Left ventricle myocardium inferior (tissue), 1 donor: ENCODE measurements at places on chromosomes 11 and 22. TPM values are rescaled to one million over a fixed set of nuclear protein-coding genes. Genes with fewer than 3 reads are reported as not detected.

ANKK1 gene
- not detected for total RNA-seq

PHETA2 gene
- 3.4 TPM for total RNA-seq

ADAMTS15 gene
- total RNA-seq, result 22.9 TPM

KCNE3 gene
- total RNA-seq, result 4.3 TPM

BTBD18 gene
- not detected for total RNA-seq

C22orf31 gene
- 0.30 TPM for total RNA-seq

PRCP gene
- 40.2 TPM for total RNA-seq

LGALS12 gene
- total RNA-seq, result 0.25 TPM

FBLN1 gene
- 82.8 TPM for total RNA-seq

- DNase-seq, result no peak
These were observed 2.1 kb downstream of the PNPLA3 start for GRCh38 chr22:43925433-43926348.

DNA sequence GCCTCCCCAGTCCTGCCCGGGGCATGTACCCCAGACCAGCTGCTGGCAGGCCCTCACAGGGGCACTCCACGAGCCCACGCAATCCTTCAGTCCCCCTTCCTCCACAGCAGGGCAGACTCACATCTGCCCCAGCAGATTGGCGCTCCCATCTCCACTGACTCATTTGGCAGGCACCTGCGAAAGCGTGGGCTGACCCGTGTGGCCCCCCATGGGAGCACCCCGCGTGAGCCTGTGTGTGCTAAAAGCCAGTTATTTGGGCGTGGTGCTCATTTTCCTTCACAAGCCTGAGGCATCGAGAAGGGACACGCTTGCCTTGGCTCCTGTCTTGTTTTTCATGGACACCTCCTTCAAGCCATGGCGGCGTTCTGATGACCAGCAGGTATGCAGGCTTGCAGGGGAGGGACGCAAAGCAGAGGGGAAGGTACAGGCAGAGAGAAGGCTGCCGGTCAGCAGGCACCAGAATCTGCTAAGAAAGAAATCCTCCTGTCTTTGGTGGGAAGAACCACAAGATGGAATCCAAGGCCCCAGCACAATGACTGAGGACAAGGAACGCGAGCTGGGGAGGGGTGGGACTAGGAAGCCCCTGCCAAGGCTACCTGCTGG is 8.6 kb downstream of the NECTIN1 start:
- no peak for DNase-seq

DNA sequence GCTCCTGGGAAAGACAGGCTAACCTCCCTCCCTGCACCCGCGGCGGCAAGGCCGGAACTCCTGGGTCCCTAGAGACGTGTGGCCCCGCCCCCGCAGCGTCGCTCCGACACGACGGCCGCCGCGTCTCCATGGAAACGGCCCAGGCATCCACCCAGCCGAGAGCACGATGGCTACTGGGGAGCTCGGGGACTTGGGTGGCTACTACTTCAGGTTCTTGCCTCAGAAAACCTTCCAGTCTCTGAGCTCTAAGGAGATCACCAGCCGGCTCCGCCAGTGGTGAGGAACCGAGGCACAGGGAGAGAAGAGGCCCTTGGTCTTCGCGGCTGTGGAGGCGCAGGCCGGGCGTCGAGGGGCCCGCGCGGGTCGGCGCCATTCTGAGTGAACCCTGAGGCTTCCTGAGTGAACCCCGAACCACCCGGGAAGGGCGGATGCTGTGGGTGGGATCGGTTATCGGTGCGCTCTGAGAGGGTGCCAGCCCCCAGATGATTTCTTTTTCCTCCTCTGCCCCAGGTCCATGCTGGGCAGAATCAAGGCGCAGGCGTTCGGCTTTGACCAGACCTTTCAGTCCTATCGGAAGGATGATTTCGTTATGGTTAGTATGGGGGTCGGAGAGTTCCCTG is at the start of gene CFAP300:
Gene CFAP300, plus strand, starts transcription at position 133 of the 620 bp plus-strand sequence. Its CDS starts 34 bp downstream, at position 167.
- peak; percentile 92 for DNase-seq

DNA sequence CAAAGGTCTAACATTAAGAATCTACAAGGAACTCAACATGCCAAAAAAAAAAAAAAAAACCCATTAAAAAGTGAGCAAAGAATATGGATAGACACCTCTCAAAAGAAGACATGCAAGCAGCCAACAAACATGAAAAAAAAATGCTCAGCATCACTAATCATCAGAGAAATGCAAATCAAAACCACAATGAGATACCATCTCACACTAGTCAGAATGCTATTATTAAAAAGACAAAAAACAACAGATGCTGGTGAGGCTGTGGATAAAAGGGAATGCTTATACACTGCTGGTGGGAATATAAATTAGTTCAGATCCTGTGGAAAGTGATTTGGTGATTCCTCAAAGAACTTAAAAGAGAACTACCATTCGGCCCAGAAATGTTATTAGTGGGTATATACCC is 257.7 kb upstream of the PLET1 start:
- no peak for DNase-seq

- DNase-seq, result no peak
These were observed 31.3 kb downstream of the SLC1A2 start for GRCh38 chr11:35388061-35388460.

- no peak for DNase-seq
These were observed 53.6 kb downstream of the SYT13 start for GRCh38 chr11:45232341-45233080.

GRCh38 chr22:48242461-48242864 is 1480.0 kb downstream of the TBC1D22A start:
- DNase-seq, result no peak

GRCh38 chr22:41512421-41513194 is 31.7 kb downstream of the POLR3H start:
- DNase-seq, result peak; percentile 46

GRCh38 chr11:28838741-28839140 is 730.6 kb downstream of the METTL15 start:
- no peak for DNase-seq

DNA sequence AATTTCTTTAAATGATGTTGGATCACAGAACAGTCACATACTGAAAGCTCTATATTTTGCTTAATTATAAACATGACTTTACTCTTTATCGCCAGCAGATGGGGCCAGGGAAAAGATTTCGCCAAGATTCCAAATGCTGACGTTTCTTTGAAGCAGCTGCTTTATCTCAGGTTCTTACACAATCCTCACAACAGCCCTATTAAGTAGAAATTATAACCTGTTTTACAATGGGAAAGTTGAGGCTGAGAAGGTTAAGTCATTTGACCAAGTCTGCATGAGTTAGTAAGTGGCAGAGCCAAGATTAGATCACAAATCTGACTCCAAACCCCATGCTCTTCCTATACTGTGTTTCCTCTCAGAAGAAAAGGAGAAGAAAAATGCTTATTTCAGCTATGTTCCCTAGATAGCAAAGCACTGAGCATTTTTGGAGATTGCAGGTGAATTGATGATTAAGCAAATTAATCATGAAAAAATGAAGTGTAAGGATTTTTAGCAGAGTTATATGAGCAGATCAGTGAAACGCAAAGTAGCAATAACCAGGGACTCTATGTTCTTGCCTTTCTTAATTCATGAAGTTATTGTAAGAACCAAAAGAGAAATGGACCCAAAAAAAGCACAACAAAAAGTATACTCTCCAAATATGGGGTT is 79.0 kb downstream of the AASDHPPT start:
- DNase-seq, result no peak

- DNase-seq, result no peak
These were observed 12.0 kb upstream of the RFPL2 start for GRCh38 chr22:32216911-32217310.

GRCh38 chr11:64633555-64634159 is 42.6 kb downstream of the SLC22A12 start:
- no peak for DNase-seq

DNA sequence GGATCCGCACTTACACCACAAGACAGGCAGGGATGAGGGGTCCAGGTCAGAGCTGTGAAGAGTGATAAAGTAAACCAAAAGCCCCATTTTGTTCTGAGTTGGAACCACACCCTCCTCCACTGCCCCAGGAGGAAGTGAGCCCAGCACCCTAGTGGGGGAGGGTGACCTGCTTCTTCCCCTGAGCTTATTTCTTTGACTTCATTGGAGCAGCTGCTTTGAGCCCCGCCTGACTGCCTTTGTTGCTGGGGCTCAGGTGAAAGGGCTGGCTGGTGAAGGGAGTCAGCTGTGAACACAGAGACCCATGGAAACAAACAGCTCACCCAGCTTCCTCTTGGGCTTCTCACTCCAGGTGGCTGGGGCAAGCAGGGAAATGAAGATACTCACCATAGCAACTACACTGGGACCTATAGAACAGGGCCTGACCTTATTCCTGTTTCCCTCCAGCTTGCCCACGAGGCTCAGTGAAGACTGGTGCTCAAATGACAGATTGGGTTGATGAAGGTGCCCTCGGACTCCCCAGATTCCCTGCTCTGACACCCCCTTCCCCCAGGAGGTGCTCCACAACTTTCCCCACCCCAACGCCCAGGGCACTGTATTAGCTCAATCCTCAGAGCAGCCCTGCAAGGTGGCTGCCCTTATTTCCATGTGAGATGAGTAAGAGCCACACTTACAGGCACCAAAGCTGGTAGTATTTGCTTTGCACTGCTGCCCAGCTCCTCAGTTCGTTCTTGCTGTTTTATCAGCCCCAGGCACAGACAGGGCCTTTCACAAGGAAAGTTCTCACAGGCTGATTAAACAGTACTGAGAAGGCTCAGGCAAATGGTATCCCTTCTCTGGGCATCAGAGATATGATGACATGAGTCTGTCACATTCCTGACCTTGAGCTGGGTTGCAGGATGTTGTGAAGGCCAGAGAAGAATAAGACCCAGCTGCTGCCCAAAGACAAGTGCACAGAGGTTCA is 2.4 kb downstream of the UCP2 start:
- DNase-seq, result no peak

GRCh38 chr11:75777461-75778110 is 9.0 kb downstream of the DGAT2 start:
- DNase-seq, result no peak

GRCh38 chr11:65575568-65576231 is at the start of gene EHBP1L1:
EHBP1L1 (plus strand) TSS chr11:65576053; CDS start chr11:65576303, 250 bp downstream.
- peak; percentile 81 for DNase-seq

DNA sequence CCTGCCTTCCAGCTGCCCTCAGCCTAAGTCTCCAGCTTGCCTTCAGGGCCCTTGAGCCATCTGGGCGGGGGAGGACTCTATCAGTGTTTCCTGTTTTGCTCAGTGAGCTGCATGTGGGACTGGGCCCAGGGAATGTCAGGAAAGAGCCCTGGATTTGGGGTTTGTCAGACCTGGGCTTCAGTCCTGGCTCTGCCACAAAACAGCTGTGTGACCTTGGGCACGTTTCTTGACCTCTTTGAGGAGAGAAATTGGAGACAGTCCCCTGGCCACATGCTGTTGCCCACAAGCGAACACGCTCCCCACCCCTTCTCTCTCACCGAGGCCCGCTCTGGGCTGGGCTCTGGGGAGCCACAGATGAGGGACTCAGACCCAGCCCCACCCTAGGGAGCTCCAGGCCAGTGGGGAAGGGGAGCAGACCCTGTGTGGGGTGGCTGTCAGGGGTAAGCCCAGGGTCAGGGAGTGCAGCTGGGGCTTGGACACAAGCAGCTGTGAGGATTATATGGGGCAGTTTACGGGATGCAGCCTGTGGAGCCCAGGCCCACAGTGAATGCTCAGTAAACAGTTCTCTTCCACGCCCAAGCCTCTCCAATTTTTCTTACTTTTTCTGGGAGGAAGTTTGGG is 12.3 kb downstream of the MYO7A start:
- DNase-seq, result peak; percentile 65

- no peak for DNase-seq
These were observed 38.0 kb downstream of the TMEM45B start for GRCh38 chr11:129853518-129854231.

DNA sequence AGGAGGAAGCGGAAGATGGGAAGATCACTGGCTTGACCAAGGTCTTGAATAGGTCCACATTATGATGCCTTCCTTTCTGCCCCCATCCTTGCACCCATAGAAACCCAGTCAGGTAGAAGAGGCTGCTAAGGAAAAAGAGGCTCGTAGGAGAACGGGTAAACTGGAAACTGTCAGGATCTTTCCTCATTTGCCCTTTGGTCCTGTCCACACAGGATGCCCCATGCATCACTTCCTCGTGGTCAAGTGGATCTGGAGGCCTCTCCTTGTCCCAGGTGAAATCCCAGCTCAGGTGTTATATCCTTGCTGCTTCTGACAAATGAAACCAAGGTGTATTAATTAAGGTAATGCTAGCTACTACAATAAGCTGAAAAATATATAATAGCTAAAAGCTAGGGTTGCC is 8.0 kb upstream of the ZBTB16 start:
- DNase-seq, result no peak

DNA sequence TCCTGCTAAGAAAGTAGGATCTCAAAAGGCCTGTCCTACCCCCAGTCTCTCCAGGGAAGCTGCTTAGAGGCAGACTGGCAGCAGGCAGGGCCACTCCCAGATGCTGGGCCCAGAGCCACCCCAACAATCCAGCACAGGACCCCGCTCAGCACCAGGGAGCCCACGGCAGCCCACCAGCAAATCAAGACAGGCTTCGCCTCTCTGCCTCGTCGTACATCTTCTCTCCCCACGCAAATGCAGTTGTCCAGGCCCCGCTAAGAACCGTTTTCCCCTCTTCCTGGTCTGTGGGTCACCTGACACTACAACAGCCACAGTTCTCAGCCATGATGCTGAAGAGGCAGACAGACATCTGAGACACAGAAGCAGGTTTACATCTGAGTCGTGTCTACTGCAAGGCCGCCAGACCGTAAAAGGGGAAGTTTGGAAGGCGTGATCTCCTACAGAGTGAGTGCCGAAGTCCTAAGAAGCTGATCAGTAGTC is 51.1 kb downstream of the IGSF9B start:
- no peak for DNase-seq

GRCh38 chr11:126628450-126628789 is 272.9 kb downstream of the ST3GAL4 start:
- DNase-seq, result no peak

- DNase-seq, result no peak
These were observed 90.8 kb upstream of the TMEM45B start for GRCh38 chr11:129724866-129725265.

DNA sequence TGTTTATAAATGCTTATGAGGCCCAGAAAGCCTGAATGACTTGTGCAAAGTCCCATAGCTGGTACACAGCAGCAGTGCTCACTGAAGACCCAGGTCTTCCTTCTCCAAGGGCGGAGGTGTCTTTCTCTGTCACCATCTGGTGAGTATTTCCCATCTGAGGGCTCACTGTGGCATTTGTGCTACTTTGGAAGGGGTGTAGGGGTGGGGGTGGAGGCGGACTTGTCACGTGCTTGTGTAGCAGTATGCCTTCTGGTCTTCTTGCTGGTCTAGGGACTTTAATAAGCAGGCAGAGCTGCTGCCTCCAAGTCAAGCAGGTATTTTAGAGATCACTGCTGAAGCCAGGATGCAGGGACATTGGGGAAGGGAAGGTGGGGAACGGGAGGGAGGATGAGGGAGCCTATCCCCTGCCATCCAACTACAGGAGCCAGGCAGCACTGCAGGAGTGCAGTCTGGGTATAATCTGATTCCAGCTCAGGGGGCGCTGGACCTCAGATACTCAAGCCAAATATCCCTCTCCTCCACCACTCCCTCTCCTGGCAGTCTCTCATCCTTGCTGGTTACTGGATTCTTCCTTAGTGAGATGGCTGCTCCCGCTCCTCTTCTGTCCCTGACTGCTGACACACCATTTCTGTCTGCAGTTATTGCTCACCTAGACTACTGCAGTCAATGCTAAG is 3.4 kb downstream of the ABCC8 start:
- no peak for DNase-seq
